H9 (cell line): ENCODE measurements at places on chromosomes 6 and 20.

DNA sequence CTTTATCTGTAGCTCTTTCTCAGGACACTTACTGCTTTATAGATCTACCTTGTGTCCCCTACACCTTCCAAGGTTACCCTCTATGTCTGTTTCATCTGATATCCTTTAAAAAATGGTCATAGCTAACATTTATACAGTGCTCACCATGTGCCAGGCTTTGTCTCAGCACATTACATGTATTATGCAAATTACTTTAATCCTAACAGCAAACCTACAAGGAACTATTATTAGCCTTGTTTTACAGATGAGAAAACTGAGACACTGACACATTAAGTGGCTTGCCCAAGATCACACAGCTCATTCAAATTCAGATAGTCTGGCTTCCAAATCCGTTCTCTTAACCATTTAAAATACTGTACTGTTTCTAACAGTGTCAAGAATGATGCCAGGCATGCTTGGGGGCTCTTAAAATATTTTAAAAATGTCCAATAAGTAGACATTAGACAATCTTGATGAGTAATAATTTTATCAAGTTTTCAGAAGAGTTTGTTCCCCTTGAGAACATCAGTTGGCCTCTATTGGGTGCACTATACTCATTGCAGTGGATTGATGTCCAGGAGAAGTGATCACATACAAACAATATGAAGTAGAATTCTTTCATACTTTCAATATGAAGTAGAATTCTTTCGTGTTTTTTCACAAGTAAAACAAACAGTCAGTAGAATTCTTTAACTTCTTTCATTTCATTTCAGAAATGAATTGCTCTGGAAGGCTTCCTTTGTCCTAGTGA, 69.6 kb downstream of the DNAH8 start:
- no peak for DNase-seq

GRCh38 chr6:5746759-5747130, 260.0 kb downstream of the NRN1 start:
- no peak for DNase-seq

DNA sequence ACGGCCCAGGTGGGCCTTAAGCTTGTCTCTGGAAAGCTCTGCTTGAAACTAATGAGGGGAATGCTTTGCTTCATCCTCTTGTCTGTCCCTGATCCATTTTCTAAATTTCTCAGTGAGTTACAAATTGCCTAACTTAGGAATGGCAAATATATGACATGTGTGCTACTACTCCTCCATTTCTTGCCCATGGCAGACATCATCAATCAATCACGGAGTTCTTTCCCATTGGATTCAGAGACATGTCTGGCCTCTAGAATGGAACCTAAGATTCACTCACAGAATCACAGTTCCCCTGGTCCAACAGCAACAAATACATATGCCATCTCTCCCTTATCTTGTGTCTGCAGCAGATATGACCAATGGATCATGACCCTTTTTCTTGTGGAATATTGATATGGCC, 6.6 kb upstream of the BPIFB4 start:
- DNase-seq = no peak

GRCh38 chr6:113464960-113465359, 392.2 kb upstream of the MARCKS start:
- DNase-seq = no peak

GRCh38 chr20:51542033-51542570, 417 bp downstream of the NFATC2 start:
- peak; percentile 59 for DNase-seq

GRCh38 chr6:148747145-148747470, 278 bp downstream of the UST start:
- no peak for DNase-seq

DNA sequence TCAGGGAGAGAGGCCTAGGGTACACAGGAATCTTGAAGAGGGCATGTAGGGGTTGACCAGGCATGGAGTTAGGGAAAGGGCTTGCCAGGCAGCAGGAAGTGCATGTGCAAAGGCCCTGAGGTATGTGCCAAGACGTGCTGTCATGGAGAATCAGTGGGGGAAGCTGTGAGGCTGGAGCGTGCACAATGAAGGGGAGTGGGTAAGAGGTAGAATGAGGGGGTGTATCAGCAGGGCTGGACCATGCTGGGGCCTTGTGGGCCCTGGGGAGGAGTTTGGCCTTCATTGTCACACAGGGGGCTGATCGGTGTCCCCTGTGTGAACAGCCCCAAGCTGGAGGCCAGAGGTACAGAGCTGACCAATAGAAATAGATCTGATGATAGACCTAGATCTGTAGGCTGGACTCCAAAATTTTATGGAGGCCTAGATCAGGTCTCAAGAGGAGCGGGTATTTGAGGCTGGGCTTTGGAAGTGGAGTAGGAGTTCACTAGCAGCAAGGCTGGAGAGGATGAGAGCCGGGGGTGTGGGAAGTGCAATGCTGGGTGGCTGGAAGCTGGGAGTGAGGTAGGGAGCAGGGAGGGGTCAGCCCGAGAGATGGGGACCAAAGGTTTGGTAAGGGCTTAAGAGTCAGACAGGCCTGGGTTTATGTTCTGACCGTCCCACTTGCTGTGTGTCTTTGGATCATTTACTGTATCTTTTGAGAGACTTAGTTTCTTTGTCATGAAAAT, 3.0 kb downstream of the SRC start:
- no peak for DNase-seq

DNA sequence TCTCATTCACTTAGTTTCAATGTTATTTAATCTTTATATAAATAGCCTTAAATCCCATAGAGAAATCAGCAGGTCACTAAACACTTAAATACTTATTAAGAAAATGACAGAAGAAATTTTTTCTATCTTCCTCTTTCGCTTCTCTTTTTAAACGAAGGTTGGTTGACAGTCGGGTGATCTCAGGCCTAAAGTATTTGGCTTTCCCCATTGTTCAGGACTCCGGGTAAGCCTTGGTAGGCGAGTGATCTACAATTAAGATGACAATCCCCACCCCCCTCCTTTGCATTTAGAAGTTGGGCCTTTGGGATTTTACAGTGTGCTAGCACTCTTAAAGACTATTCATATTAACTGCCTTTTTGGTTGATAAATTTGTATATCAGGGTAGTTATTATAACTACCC, 19.7 kb upstream of the UTRN start:
- peak; percentile 66 for DNase-seq

GRCh38 chr6:26327450-26328264, 37.3 kb upstream of the BTN3A2 start:
- peak; percentile 82 for DNase-seq

DNA sequence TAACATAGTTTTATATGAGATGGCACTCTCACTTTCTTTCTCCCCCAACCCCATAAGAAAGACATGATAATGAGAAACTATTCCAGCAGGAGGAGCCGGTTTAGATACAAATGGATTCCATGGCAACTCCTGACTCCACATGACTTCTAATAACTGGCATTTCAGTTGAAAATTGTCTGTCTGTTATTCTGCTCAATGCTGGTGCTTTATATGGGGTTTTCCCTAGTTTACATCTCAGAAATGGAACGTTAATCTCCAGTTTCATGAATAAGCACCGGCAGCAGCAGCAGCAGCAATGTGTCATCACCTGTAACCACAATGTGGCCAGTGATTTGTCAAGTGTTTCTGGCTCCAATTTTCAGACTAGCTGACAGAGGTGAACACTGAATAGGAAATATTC, 8.0 kb upstream of the SIM1 start:
- no peak for DNase-seq

DNA sequence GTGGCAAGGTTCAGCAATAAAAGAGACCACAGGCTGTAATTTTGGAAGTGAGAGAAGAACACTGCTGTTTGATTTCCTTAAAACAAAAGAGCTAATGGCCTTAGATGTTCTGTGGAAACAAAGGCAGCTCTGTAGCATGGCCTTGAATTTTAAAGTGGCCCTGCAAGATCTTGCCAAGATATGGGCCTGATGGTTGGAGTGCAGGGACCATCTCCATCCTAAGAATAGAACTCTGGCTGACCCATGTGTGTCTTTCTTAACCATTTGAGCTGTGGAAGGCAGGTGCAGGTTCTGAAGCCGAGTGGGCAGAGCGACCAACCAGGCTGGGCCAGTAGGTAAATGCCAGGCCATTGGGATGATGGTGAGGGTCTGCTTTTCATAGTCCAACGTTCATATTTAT, 73.8 kb upstream of the VSTM2L start:
- no peak for DNase-seq

- no peak for DNase-seq
Measured at GRCh38 chr20:23513164-23513563, 22.2 kb downstream of the CST8 start.

GRCh38 chr20:17866234-17867001, 102.2 kb downstream of the SNX5 start:
- no peak for DNase-seq

DNA sequence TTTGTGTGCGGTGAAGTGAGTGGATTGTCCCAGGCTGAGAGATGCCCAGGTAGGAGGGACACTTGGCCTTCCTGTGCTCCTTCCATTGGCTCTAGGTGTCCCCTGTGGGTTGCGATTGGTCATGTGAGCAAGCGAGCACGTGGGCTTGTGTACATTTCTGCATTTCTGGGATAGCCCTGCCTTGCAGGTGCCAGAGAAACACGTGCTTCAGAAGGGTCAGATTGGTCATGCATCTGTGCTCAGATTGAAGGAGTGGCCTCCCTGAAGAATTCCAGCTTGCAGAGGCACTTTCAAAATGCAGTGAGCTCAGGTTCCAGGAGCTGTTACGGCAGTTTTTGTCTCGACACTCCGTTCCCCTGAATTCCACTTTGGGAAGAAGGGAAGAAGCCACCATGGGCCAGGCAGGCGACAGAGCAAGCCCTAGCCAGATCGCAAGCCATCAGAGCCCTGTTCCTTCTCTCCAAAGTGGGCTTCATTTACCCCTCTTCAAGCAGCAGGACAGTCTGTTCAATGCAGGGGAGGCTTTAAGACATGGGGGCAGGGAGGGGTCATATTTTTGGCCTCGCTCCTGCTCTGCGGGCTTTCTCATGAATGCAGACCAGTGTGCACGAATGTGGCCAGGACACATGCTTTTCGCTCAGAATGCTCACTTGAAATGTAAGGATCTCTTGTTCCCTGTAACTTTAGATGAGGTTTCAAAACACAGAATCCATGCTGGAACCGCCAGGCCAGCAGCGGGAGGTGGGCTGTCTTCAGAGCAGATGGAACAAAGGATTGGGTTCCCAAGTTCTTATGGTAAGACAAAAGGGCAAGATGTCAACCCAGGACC, 78.6 kb upstream of the AKAP12 start:
- no peak for DNase-seq

GRCh38 chr6:168623736-168624135, 182.8 kb downstream of the SMOC2 start:
- peak; percentile 38 for DNase-seq

DNA sequence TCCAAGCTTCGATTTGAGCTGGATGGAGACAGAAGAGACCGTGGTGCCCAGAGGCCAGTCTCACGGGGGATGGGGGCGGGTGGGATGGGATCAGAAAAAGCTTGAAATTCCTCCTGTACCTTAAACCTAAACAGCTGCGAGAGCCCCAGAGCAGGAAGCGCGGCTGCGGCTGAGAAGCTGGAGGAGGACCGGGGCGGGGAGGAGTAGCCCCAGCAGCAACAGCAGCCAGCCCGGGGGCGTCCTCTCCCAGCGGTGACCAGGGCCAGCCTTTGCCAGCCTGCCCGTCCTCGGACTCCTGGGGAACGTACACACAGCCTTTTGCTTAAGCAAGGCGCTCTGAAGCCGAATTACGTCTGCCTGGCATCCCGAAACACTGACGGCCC, 17.4 kb upstream of the PRDM13 start:
- peak; percentile 51 for DNase-seq

DNA sequence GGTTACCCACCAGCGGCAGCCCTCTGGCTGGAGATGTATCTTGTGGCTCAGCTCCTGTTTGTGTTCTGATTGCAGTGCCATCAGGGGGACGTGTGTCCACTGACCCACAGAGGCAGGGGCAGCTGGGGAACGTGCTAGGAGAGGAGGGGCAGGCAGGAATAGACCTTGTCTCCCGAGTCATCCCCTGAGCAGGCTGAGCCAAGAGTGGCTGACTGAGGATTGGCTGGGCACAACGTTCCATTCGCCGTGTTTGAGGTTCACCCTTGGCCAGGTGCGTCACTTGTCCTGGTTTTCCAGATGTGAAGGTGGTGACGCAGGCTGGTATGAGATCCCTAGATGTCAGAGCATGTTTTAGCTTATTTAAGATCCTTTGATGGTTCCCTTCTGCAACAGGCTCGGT, 57.7 kb downstream of the ADNP start:
- DNase-seq = no peak

- DNase-seq = no peak
Measured at GRCh38 chr6:100695445-100695844, 185.7 kb downstream of the ASCC3 start.

DNA sequence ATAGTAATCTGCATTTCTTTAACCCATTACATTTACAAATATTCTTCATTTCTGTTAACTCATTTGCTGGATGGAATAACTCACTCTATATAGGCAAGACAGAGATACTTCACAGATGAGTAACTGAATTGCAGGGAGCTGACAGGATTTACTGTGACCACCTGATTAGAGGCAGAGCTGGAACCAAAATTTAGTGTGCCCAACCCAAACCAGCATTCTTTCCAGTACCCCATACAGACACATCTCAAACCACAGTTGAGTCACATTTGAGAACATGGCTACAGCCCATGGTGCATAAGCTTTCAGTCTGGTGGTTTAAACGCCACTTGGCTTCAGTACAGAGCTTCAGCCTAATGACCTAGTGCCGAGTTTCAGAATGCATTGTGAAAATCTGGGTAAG, 138.4 kb upstream of the TENT5A start:
- no peak for DNase-seq

- DNase-seq = no peak
Measured at GRCh38 chr6:159766906-159767305, 5.1 kb downstream of the ACAT2 start.

DNA sequence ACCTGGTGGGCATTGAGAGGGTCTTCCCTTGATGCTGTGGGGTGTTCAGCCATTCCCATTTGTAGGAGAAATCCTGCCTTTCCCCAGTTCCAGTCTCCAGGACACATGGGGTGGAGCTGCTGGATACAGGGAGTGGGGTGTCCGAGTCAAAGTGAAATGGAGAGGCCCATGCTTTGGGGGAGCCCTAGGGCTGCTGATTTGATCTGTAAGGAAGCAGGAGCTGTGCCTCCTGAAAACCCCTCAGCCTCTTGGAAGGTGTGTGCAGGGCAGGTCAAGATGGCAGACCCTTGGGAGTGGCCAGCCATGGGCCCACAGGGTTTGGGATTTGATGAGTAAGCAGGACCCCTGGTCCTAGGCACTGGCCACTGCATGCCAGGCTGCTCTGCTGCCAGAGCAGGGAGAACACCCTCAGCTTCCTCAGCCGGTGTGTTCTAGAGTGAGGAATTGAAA, 82.0 kb downstream of the SERAC1 start:
- DNase-seq = no peak

GRCh38 chr6:90468080-90468479, 118.8 kb downstream of the MAP3K7 start:
- no peak for DNase-seq
